AG20443 (cell line): ENCODE measurements at places on chromosomes 7 and 10.

DNA sequence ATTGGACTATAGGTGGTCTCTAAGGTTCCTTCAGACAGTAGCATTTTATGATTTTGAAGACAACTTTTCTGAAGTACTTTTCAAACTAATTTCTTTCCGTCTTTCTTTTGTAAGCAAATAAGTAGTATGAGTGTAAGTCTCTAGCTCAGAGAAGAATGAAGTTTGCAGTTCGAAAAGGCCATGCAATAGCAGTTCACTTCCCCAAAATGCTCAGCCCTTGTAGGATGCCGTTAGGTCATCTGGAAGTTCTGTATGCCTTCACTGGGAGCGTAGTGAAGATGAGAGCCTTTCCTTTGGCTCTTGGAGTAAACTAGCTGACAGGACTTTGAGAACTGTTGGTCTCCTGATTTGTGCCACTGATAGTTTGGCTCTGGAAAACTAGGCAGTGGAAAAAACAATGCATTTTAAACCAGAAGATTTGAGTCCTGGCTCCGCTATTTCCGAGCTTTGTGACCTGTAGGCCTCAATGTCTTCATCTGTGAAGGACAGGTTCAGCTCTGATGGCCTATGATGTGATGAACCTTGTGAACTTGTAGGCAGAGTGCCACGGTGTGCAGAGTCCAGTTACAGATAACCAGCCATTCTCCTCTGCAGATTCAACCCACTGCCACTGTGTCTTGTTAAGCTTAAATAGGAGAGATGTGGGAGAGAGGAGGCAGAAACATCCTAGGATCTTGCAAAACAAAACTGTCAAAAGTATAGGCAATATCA, 18.8 kb downstream of the SGPL1 start:
- DNase-seq = no peak

DNA sequence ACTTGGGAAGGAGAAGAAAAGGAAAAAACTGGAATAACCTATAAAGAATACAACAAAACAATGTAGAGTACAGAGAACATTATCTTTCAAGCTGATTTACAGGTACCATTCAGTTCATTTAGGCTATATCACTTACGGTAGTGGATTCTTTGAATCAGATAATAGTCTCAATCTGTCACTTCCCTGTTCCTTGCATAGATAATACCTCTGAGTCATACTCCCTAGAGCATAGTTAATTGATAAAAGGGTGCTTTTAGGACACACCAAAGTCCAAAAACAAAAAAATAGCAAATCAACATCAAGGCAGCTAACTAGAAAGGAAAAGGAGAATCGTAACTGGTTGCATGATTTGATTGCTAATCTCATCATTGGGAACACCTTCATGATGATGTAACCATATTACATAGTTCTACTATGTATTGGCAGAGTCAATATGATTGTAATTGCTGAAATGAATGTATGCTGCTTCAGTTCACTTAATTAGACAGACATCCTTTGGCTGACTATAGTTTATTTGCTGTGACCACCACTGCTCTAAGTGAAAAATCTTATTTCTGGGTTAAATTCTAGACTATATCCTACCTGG, 844.4 kb downstream of the GATA3 start:
- no peak for DNase-seq

DNA sequence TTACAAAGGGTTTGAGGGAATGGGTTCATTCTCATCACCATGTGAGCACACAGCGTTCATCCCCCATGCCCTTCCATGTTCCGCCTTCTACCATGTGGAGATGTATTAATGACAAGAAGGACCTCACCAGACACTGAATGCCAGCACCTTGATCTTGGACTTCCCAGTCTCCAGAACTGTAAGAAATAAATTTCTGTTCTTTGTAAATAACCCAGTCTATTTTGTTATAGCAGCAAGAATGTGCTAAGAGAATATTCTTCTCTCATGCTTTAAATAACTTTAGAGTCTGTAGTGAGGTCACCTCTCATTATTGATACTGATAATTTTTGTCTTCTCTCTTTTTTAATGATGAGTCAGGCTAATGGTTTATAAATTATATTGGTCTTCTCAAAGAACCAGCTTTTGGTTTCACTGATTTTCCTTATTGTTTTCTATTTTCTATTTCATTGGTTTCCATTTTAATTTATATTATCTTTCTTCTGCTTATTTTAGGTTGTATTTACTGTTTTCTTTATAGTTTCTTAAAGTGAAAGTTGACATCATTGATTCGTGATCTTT, 3.1 kb upstream of the PDIA4 start:
- DNase-seq = no peak

DNA sequence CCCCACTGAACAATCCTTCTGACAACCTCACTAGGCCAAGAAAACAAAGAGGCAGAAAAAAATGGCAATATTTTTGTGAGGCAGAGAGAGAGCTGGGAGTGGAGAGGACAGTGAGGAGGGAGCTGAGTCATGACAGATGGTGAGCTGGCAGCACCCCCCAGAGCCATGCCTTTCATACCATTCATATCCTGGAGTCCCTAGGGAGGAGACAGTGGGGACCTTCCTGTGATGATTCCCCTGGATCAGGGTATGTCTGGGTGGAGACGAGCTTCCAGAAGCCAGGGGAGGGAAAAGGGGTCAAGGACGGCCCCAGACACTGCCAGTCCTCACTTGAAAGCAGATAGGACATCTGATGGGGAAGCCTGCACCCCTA, 160.5 kb downstream of the ADAM12 start:
- DNase-seq = peak; percentile 74

- peak; percentile 96 for DNase-seq
Observed at GRCh38 chr7:101099969-101100781, 14.9 kb downstream of the TRIM56 start.

DNA sequence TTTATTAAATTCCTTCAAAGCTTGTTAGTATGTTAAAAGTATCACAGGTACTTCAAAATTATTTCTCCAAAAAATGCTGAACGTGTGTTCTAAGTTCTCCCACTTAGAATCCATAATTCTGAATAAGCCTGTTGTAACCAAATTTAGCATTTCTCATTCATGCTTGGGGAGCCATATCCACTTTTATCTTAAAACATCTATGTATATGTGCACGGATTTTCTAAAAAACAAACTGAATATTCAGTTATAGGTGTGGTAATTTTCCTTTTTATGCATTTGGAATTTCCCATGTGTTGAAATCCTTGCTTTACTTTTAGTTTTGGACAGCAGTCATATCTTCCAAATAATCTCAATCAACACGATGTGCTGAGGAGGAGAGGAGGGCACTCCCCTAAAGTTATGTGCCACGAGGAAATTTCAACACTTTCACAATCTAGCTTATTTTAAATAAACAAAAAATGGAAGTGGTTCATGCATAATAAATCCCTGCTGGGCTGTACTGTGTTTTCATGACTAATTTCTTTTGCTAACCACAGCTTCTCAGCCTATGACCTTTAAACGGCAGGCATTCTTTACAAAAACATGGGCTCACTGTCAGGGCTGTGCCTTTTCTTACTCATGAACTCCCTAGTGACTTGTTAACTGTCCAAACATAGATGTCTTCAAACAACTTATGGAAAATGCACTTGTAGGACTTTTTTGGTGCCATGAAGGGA, 380.3 kb upstream of the SEMA3C start:
- peak; percentile 86 for DNase-seq

GRCh38 chr10:119412244-119413092, 130.1 kb downstream of the RGS10 start:
- peak; percentile 70 for DNase-seq

DNA sequence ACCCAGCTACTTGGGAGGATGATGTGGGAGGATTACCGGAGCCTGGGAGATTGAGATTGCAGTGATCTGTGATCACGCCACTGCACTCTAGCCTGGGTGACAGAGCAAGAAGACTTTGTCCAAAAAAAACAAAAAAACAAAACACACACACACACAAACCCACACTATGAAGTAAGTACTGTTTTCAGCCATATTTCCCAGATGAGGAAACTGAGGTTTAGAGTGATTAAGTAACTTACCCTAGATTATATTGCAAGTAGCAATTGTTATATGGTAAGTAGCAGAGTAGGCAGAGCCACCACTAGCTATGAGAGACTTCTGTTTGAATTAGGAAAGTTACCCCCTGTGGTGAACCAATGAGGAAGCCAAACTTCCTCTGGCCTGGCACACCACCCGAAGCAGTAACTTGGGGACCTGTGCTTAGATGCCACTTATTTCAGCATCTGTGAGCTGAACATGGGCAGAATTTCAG, 61.9 kb downstream of the MCU start:
- DNase-seq = no peak

DNA sequence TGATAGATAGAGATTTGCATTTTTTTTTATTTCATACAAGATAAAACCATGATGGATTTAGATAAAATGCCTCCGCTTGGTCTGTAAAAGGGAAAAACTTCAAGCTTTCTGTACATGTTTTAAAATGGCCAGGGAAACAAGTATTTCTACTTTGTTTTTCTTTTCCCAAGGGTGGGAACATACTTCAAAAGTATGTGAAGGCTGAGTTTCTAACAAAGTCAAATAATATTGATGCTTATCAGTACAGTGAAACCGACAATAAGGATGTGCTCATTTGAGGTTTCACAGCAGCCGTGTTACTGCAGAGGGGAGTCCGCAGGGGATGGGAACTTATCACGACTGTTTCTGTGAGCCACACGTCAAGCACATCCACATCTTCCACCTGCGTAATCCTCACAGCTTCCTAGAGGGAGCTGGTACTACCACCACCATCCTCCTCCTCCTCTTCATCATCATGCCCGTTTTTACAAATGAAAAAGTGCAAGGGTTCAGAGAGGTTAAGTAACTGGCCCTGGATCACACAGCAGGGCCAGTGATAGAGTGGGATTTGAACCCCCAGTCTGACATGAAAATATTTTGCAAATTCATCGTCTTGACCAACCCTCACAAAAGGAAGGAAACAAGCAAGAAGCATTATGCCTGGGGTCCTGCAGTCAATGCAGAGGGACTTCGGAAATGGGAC, 94.3 kb downstream of the GPR26 start:
- no peak for DNase-seq

- DNase-seq = no peak
Observed at GRCh38 chr10:74871595-74872382, 45.4 kb downstream of the KAT6B start.
